ENCODE measurements at places on chromosomes 6 and 20. TPM values are rescaled to one million over a fixed set of nuclear protein-coding genes. Genes with fewer than 3 reads are reported as not detected.

Gene TNFAIP3
- 7.5 TPM for polyA plus RNA-seq

Gene PEDS1
- polyA plus RNA-seq: 27.3 TPM

Gene OPRL1
- 1.4 TPM for polyA plus RNA-seq

Gene HDGFL1
- polyA plus RNA-seq: not detected

DNA sequence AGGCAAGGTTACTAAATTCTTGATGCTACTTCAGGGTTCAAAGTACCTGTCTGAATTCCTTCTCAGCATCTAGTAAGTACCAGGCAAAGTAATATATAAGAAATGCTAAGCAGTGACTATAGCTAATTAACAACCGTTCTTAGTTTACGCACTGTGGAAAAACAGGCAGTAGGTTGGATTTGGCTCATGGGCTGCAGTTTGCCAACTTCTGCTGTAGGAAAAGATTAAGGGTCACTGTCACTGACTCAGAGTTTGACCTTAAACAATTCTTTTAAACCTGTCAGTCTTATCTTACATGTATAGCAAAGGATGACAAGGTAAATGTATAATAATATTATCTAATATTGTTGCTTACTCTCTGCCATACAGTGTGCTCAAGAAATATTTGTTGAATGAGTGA, 42.3 kb downstream of the CTNNBL1 start:
- no peak for DNase-seq

DNA sequence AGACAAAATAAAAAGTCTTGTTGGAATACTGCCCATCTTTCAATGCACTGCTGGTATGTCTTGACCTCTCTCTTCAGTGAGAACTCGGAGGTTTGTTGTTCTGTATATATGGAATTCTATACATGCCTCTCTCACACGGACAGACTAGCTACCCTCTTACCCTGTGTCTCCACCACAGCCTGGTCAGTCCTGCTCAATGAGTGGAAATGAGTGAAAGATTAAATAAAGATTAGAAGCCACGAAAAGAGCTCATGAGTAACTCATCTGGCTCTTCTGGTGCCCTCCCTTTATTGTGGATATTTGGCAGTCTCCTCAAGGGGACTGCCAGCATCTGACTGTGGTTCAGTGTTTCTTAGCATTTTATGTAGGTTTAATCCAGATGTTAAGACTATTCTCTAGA, 262.8 kb upstream of the MAP3K7 start:
- no peak for DNase-seq

DNA sequence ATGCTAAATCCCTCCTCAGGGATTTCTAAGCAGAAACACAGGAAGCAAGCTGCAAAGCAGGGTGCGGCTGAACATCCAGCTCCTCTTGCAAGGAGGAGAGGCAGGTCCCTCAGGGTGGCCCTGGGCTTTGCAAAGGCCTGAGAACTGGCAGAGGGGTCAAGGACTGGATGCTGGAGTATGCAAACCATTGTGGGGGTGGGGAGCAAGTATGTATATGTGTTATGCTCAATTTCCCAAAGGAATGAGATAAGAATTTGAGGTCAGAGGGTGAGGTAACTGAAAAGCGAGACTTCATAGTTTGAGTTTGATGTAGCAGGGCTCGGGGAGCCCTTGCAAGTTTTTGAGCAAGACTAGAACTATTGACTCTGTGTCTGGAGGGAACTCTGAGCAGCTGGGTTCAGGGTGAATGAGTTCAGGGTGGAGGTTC, 11.2 kb downstream of the SLC22A2 start:
- DNase-seq: no peak

DNA sequence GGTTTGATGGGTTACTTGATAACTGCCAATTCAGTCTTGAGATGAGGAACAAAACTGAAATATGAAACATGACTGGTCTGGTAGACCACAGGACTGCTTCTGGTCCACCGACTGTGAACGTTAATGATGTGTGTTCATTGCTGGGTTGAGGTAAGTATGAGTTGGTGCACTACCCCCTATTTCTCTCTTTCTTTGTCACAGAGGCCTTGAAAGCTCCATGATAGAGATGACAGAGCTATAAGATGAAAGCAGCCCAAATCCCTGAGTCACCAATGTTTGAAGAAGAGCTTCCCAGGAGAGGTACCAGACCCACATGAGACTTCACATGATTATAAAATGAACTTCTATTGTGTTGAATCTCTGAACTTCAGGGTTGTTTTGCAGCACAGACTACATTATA, 555.5 kb downstream of the PTPRT start:
- DNase-seq: no peak

GRCh38 chr20:32695089-32695488, 21.3 kb upstream of the C20orf203 start:
- DNase-seq: no peak

DNA sequence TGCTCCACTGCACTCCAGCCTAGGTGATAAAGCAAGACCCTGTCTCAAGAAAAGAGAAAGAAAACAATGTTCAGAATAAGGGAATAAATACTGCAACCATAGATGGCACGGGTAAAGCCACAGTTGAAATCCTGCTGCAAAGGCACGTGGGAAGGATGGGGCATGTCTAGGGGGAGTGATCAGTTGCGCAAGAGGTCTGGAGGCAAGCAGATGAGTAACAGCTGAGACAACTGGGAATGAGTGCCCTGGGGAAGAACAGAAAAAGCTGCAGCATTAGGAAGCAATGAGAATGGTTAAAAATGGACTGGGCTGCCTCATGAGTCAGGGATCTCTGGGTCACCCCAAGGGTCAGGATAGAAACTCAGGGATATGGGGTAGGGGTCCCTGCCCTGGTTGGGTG, 96.3 kb downstream of the GMPR start:
- no peak for DNase-seq

GRCh38 chr20:3645309-3646066, 17.7 kb downstream of the GFRA4 start:
- DNase-seq: no peak

DNA sequence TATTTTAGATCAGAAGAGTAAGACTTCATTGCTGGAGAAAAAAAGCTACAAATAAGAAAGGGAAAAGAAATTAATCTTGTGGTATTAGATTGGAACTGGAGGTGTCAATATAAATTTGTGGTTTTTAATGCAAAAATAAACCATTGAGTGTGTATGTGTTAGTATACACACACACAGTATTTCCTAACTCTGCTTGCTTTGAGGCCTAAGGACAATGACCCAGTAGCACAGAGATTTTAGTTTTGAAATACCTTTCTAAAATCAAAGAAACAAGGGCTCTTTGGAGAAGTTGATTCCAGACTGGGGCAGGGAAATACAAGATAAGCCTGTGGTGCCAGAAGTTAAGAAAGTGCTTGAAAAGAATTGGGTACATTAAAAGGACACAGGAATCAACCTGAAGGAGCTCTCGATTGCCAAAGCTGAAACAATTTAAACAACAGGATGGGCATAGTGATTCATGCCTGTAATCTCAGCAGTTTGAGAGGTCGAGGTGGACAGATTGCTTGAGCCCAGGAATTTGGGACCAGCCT, 84.6 kb upstream of the DTNBP1 start:
- DNase-seq: no peak

- DNase-seq: no peak
Observed at GRCh38 chr20:57688864-57689263, 21.0 kb downstream of the PMEPA1 start.

- DNase-seq: no peak
Observed at GRCh38 chr6:155404937-155405336, 50.7 kb downstream of the NOX3 start.

- no peak for DNase-seq
Observed at GRCh38 chr20:37346236-37346534, 245 bp downstream of the SRC start.

- no peak for DNase-seq
Observed at GRCh38 chr6:132490478-132491204, 22.3 kb downstream of the STX7 start.

DNA sequence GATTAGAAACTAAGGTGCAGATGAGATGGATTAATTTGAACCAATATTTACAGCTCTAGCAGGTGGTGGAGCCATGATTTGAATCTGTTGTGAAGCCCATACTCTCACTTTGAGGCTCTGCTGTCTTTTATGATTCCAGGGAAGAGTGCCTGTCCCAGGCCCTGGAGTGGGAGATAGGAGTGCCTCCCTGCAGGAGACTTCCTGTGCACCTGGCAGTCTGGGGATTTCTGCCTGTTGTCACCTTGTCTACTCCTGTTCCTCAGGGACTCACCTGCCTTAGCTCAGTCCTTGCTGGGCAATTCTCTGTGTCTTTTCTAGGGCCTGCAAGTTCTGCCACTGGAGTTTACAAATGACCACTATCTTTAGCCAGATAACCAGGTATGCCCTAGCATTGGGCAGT, 46.3 kb downstream of the SCAND1 start:
- DNase-seq: no peak

DNA sequence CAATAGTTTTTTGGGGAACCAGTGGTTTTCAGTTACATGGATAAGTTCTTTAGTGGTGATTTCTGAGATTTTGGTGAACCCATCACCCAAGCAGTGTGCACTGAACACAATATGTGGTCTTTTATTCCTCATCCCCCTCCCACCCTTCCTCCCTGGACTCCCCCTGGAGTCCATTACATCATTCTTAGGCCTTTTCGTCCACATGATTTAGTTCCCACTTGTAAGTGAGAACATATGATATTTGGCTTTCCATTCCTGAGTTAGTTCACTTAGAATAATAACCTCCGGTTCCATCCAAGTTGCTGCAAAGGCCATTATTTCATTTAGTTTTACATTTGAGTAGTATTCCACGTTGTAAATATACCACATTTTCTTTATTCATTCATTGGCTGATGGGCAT, 28.3 kb downstream of the RPP40 start:
- no peak for DNase-seq
